Hematopoietic multipotent progenitor cell treated with erythropoietin and hydrocortisone succinate and interleukin-3 and kit ligand, for 8 days (in vitro differentiated cells): ENCODE measurements at places on chromosomes 5 and 9.

DNA sequence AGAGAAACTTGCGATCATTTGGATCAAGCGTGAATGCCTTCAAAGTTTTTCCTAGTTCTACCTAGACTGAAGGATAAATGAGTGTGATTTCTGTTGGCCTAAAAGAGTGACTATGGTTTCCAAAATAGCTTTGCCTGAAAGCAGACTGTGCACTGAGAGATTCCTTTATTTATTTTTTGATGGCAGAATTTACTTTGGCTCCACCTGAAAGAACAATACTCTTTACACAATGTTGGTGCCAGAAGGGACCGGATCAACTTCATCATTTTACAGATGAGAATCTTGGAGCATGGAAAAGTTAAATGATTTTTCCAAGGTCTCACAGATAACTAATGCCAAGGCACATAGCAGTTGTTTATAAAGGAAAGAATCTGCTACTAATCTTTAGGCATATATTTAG is 199.6 kb downstream of the KCTD16 start:
- no peak for DNase-seq

DNA sequence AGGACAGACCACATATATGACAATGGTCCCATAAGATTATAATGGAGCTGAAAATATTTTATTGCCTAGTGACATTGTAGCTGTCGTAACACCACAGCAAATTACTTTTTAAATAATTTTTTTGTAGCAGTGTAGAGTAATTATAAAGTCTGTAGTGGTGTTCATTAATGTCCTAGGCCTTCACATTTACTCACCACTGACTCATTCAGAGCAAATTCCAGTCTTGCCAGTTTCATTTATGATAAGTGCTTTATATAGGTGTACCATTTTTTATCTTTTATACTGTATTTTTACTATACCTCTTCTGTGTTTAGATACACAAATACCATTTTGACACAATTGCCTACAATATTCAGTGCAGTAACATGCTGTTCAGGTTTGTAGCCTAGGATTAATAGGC is 67.6 kb downstream of the TLE4 start:
- no peak for DNase-seq

- no peak for DNase-seq
Measured at GRCh38 chr9:78866207-78867132, 569.5 kb downstream of the PSAT1 start.

- DNase-seq: no peak
Measured at GRCh38 chr5:170569101-170569500, 65.3 kb downstream of the KCNIP1 start.

DNA sequence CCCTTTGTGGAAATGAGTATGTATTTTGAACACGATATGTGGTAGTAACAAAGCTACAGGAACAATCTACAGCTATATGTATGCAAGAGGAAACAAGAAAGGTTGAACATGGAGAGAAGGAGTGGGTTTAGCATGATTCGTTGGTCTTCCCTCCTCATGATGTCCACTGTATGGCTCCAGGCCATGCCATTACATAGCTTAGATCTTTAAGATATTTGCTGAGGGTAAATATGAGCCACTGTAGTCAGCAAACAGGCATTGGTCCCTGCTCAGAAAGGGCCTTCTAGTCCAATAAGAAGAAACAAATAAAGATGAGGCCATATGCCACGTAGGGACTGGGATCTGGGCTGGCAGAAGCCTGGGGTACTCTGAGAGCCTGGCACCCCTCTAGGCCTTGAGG is 543.2 kb upstream of the SGCD start:
- DNase-seq: no peak

DNA sequence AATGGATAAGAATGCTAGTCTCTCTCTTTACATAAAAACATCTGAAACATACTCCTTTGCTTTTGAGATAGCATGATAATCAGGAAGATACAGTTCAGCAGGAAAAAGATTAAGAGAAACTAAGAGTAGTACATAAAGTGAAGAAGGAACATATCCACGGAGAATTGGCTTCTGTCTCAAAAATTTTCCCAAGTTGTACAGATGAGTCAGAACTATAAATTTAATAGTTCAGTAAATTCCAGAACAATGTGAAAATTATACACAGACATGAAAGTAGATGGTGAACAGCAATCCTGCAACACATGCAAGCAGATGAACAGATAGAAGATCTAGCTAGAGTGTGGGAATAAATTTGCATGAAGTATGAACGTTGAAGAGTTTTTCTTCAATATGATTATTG is 691.4 kb upstream of the RIOK2 start:
- no peak for DNase-seq

GRCh38 chr9:33315371-33315770 is 25.1 kb downstream of the NFX1 start:
- no peak for DNase-seq

DNA sequence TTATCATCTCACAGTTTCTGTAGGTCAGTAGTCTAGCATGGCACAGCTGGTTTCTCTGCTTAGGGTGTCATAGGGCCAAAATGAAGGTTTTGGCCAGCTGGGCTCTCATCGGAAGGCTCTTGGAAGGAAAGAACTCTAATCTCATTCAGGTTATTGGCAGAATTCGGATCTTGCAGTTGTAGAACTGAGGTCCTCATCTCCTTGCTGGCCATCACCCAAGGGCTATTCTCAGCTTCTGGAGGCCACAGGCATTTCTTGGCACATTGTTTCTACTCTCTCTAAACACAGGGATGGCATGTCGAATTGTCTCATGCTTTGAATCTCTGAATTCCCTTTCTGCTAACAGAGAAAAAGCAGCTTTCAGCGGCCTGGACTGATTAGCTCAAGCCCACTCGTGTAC is 258.0 kb upstream of the SMARCA2 start:
- DNase-seq: no peak

DNA sequence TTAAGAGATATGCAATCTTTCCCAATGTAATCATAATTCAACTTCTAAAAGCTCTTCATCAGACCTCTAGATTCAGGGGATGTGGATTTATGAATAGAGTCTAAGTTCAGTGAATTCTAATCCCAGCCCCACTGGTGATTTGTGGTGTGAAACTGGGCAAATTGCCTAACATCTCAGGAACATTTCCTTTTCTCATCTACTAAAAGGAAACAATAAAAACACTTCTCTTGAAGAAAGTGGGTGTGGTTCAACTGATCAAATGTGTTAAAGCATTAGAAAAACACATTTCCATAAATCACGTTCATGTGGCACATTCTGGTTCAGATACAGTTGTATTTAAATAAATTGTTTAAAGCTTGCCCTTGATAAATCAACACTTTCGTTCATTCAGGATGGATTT is 631.7 kb upstream of the CDH6 start:
- no peak for DNase-seq

DNA sequence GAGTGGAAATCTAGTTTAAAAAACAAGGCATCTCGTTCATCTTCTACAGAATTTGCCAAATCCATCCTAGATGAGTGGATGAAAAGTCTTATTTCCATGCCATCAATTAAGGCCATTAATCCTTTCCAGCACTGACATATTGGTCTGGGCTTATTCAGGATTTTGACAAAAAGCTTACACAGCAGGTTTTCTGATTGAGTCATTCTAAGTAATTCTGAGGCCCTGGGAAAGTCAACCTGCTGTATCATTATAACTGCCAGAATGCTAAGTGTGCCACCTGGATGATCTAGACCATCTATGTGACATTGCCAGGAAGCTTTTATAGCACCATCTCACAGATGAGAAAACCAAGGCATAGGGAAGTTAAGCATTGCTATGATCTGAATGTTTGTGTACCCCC is 132.1 kb upstream of the MAP3K1 start:
- no peak for DNase-seq

DNA sequence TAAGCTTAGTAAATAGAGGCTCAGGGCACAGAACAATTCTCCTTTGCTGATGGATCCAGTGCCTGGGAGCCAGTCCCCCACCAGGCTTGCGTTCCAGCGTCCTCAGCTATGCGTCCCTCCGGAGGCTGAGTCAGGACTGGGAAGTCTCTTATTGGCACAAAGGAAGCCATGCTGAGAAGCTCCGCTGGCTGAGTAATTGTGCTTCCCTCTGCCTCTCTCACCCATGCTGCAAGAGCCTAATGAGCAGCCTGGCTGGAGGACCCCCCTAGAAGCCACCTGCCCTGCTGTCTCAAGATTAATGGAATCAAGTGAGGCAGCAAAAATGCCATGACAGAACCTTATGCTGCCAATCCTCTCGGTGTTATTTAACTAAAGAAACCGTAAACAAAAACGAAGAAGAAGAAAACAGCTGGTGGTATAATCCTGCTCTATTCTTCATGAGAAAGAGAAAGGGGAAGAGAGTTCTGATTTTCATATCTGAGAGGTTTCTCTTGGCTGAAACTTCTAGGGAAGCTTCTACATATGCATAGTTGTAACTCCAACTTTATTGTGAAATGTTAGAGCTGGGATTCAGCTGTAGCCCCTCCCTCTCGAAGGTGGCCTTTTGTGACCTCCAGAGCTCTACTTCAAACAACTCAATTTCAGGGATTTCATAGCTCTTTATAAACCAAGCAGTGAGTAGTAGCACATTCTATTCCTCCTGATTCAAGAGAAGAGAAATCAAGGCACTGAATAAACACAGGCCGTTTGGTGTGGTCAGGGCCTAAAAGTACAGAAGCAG is 185.4 kb upstream of the SEMA6A start:
- no peak for DNase-seq

- no peak for DNase-seq
Measured at GRCh38 chr9:4964540-4964939, 20.5 kb upstream of the JAK2 start.

- DNase-seq: no peak
Measured at GRCh38 chr5:107783551-107783950, 112.8 kb upstream of the EFNA5 start.

- no peak for DNase-seq
Measured at GRCh38 chr9:133429214-133429613, 7.0 kb downstream of the ADAMTS13 start.

DNA sequence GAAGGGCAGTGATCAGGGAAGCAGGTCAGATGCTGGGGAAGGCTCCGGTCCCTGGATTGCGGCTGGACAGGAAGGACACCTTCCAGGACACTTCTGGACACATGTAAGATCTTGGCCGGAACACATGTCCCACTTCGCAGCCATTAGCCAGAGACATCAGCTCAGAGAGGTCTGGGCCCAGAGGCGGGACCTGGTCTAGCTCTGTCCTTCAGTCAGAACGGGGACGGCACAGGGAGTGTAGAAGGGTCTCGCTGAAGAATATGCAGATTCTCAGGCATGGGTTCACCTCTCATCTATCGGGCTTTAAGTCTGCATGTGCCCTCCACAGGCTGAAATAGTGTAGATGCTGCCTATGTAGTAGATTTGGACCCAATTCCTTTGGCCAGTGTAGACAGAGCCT is 73.3 kb downstream of the NTNG2 start:
- no peak for DNase-seq

GRCh38 chr9:136710543-136710942 is 1.8 kb upstream of the DIPK1B start:
- DNase-seq: no peak

DNA sequence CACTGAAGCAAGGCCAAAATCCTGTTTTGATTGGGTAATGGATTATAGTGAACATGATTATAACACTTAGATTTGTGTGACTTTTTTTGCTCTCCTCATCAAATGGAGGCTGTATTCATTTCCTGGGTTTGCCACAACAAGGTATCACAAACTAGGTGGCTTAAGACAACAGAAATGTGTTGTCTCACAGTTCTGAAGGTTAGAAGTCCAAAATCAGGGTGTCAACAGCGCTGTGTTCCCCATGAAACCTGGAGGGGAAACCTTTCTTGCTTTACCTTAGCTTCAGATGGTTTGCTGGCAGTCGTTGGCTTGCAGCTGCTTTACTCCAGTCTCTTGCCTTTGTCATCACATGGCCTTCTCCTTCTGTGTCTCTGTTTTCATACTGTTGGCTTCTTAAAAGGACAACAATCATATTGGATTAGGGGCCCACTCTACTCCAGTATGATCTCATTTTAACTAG is 32.4 kb downstream of the CDC42SE2 start:
- DNase-seq: no peak

DNA sequence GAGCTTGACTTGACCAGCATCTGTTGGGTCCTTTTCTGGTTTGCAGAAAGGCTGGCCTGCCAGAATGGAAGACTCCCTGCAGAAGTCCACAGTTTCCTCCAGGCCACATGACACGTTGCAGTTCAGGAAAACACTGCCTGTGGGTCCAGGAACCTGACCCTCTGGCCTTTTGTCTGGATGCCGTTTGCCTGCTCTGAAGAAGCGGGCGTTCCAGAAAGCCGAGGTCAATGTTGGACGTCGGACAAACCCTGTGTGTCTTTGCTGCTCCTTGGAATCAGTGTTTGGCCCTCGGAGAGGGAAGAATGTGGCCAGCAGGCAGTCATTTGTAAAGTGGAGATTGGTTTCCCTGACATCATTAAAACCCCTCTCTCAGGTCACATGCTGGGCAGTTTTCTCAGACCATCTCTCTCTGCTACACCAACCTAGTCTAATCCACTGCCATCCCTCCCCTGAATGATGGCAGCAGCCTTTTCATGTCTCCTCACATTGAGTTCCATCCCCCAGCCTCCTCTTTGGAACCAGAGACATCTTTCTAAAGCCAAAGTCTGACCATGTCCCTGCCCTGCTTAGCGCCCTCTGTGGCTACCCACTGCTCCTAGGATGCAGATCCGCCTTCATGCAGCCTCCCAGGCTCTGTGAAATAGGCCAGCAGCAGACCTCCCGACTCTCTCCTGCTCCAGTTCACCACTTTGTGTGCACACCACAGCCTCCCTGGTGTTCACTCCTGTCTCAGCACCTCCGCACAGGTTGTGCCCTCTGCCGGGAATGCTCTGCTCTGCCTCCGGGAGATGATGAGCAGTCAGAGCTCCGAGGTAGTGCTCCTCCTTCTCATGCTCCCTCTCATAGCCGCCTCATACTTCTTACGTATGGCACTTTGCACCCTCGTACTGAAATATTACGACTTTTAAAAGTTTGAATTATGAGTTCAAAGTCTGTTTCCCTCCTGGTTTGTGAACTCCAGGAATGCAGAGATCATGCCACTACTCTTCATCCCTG is 75.6 kb downstream of the RALGPS1 start:
- no peak for DNase-seq

DNA sequence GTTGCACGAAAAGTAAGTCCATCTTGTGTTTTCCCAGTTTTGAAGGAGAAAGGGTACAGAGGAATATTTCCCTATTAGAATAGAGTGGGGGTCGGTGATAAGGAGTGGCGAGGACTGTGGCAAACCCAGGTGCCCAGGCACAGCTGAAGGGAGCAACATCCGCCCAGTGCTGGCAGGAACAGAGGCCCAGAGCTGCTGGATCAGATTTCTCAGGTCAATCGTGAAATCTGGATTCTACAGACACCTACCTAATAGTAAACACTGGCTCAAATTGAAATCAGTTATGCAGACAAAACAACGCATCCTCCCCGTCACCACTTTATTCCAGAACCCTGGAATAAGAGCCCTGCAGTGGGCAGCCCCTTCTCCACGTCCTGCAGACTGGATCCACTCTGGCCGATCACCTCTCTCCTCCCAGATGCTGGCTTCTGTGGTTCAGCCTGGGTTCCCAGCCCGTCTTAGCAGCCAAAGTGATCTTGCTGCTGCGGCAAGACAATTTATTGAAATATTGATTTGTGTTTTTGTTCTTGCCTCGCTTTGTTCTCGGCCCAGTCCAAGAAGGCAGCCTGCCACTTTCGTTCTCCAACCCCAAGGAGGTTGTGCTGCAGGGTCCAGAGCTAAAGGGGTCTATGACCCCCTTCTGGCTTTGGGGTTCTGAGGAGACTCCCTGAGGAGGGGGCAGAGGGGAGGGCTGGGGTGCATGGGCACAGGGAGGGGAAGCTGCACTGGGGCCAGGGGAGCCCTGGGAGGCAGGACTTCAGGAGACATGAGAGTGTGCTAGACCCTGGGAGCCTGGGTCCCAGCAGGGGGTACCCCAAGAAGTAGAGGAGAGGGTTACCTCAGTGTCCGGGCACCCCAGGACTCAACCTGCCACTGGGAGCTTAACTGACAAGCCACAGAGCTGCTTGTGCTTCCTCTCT is 103.3 kb downstream of the ZNF354C start:
- DNase-seq: no peak
